ENCODE measurements at places on chromosomes 5 and 9. TPM values are rescaled to one million over a fixed set of nuclear protein-coding genes. Genes with fewer than 3 reads are reported as not detected.

DNA sequence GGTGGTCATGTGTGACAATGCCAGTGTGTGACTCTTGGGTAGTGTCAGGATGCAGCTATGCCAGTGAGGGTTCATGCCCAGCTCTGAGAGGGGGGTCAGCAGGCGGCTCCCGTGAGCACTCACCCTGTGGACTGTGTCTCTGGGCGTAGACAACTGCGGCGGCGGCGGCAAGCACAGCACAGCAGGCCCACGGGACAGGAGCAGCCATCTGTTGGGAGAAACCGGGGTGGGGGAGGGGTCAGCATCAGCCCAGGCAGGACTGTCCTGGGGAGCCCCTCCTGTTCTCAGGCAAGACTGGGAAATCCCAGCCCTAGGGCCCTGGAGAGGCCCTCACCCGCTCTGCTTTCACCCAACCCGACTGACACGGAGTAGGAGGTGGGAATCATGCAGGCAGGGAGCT, 20.8 kb downstream of the CNTFR start:
- DNase-seq, result peak; percentile 37

The MARCOL gene
- not detected for total RNA-seq

The OBP2B gene
- total RNA-seq, result not detected

- DNase-seq, result no peak
Measured at GRCh38 chr5:120567921-120568320, 103.8 kb downstream of the PRR16 start.

GRCh38 chr5:155017610-155018009, 4.1 kb downstream of the KIF4B start:
- no peak for DNase-seq

- no peak for DNase-seq
Measured at GRCh38 chr5:142874540-142874939, 104.4 kb downstream of the ARHGAP26 start.

The BNC2 gene
- total RNA-seq, result 51.2 TPM

The PCDHAC2 gene
- 6.3 TPM for total RNA-seq

DNA sequence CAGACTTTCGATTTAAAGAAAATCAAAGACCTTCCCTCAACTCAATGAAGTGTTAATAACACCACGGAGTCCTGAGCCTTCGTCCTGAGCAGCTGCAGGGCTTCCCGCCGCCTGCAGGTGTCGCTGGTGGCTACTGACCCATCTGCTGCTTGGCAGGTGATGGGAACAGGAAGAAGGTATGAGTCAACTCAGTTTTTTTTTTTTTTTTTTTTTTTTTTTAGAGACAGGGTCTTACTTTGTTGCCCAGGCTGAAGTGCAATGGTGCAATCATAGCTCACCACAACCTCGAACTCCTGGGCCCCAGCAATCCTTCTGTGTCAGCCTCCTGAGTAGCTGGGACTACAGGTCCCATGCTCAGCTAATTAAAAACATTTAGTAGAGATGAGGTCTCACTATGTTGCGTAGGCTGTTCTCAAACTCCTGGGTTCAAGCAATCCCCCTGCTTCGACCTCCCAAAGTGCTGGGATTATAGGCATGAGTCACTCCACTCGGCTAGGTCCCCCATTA, 185.7 kb upstream of the IL12B start:
- DNase-seq, result no peak

- no peak for DNase-seq
Measured at GRCh38 chr5:161700065-161700464, 14.5 kb downstream of the GABRA6 start.

The PWWP2A gene
- 34.8 TPM for total RNA-seq

GRCh38 chr5:148873690-148874485, 47.5 kb downstream of the ADRB2 start:
- no peak for DNase-seq

GRCh38 chr5:111762895-111763294, 5.9 kb upstream of the NREP start:
- DNase-seq, result no peak
